Heart right ventricle (tissue), 16 donors: ENCODE measurements at places on chromosomes 7 and 10. TPM values are rescaled to one million over a fixed set of nuclear protein-coding genes. Genes with fewer than 3 reads are reported as not detected.

- H3K4me3 ChIP-seq: no peak overlapping the region
- H3K27ac ChIP-seq: no peak overlapping the region
- H3K27me3 ChIP-seq: no peaks in the 10 kb centered on the region
- no peak for DNase-seq
- H3K4me1 ChIP-seq: no peaks in the 10 kb centered on the region
These were observed 153.1 kb downstream of the TRIL start for GRCh38 chr7:28804990-28805389.

The LIPN gene
- polyA plus RNA-seq: 0.06 TPM

- no peak overlapping the region for H3K27ac ChIP-seq
- H3K27me3 ChIP-seq: no peaks in the 10 kb centered on the region
- H3K4me1 ChIP-seq: peaks cover 22% of the 10 kb centered on the region
- DNase-seq: no peak
- H3K4me3 ChIP-seq: no peak overlapping the region
- no peaks in the 10 kb centered on the region for H3K36me3 ChIP-seq
These were observed 79.3 kb upstream of the NANOS1 start for GRCh38 chr10:118950190-118950680.

The IPMK gene
- 1.3 TPM for polyA plus RNA-seq
